Memory B cell (primary cell): ENCODE measurements at places on chromosomes 2 and 18.
A peak's percentile ranks its signal among the peaks of the same experiment; 100 is the strongest.

- peak; percentile 51 for DNase-seq
Observed at GRCh38 chr2:25822190-25823117, 55.8 kb downstream of the ASXL2 start.

- no peak for DNase-seq
Observed at GRCh38 chr2:10810202-10811161, 2.1 kb downstream of the PDIA6 start.

- DNase-seq = no peak
Observed at GRCh38 chr2:161386228-161386824, 29.8 kb upstream of the TBR1 start.

- no peak for DNase-seq
Observed at GRCh38 chr2:187403568-187404260, 44.3 kb downstream of the CALCRL start.

DNA sequence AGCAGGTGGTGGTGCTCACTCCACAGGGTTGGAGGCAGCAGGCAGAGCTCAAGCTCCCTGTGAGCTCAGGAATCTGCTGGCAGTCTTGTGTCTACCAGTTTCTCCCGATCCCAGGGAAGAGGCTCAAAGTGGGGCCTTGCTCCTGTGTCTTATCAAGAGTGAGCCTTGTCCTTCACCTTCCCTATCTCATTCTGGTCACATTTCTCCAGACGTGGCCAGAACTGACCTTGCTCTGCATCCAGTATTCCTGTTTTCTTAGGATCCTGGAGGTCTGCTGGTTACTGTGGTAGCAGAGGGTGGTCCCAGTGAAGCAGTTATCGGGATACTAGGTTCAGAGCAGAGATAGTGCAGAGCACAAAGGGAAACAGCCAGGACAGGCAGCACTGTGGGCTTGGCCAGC is 47.1 kb upstream of the ASB18 start:
- DNase-seq = no peak

GRCh38 chr2:47869859-47870595 is 36.3 kb downstream of the FBXO11 start:
- no peak for DNase-seq

DNA sequence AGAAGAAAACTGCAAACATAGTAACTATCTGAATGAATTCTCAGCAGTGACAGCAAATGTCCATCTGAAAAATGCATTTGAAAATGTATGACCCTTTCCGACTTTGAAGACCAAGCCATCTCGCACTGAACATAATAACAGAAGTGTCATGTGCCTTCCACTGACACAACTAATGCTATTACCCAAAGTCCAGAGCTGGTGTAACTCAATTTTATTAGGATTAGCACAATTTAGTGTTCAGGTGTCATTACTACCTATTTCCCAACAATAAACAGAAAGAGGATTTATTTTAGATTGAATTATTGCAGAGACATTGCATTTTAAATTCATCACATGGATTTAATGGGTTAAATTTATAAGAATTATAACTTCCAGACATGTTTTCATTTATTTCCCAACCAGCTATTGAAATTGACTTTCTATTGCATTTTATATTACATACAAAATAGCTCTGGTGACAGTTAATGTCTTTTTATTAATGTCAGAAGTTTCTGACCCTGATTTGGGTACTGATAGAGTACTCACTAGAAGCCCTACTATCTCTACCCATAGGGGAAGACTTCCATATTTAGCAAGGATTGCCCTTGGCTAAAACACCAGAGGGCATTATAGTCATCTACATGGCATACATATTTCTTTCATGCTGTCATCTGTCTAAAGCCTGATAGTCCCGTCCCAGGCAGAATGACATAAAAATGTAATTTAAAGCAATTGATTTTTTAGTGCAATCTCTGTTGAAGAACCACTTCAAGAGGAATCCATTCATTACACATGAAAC is 7.0 kb upstream of the STK39 start:
- no peak for DNase-seq

GRCh38 chr2:235897992-235898391 is 270.2 kb downstream of the GBX2 start:
- no peak for DNase-seq

DNA sequence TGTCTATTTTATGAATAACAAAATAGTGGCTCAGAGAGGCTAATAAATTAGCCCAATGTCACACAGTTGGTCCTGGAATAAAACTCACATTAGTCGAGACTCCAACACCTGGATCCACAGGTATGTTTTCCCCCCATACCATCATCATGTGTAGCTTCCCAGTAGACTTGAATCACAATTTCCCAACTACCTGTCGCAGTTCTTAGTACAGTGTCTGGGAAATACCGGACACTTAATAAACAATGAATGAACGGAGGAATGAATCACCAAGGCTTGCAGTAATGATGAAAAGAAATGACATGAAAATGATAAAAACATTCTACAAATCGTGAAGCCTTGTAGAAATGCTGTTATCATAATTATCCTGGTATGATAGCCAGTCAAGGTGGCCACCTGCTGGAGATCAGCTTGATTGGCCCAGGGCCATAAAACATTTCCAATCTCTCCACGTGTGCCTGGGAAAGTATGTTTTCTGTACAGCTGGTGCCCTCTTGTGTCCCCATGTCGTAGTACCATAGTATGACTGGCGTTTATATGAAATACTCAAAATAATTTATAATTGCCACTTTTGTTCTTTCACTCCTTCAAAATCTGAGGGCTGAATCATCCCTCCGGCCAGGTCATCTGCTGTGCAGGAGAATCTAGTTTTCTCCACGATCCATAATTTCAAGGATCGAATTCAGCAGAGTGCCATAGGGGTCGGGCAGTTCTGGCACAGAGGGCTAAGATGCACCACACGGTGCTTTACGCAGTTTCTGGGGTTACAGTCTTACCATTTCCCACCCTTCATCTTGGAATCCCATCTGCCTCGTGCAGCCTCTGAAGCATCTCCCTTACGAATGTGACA is 95.4 kb downstream of the LAMA1 start:
- no peak for DNase-seq

GRCh38 chr18:46001892-46002291 is 34.8 kb upstream of the EPG5 start:
- DNase-seq = no peak

- no peak for DNase-seq
Observed at GRCh38 chr18:32867936-32868335, 95.1 kb upstream of the KLHL14 start.

GRCh38 chr2:59276033-59276432 is 1034.9 kb upstream of the FANCL start:
- no peak for DNase-seq

DNA sequence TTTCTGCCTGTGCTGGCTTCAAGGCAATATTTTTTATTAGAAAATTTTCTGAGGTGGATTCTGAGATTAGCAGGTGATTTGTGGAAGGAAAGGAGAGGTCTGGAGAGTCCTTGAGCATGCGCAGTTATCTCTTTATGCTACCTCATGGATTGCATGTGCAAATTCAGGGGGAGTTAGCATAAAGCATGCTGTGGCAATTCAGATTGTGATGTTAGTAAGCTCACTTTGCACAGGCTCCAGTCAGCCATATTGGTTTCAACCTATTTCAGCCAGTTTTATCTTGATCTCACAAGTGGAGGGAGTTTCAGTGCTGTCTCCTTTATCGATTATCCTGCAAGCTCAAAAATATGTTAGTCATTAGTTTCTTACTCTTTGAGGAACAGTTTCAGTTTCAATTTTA is 2012.3 kb upstream of the PIK3C3 start:
- DNase-seq = no peak

DNA sequence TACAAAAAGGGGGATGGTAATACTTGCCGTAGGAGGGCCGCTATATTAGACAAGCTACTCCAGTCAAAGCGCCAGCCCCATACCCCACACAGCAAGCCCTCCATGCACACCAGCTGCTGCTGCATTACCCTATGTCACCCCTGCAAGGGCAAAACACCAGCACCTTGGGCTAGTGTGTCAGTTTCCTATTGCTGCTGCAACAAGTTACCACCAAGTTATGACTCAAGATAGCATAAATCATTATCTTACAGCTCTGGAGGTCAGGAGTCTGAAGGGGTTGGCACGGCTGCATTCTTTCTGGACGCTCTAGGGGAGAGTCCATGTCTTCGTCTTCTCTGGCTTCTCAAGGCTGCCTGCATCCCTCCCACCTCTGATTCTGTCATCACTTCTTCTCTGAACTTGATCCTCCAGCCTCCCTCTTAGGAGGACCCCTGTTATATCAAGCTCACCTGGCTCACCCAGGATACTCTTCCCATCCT is 88.6 kb upstream of the ACAA2 start:
- no peak for DNase-seq

GRCh38 chr2:25023333-25023732 is 18.5 kb upstream of the EFR3B start:
- DNase-seq = no peak

GRCh38 chr2:45008296-45009129 is 739 bp downstream of the SIX2 start:
- no peak for DNase-seq

GRCh38 chr2:75787532-75788132 is 76.9 kb upstream of the GCFC2 start:
- no peak for DNase-seq

DNA sequence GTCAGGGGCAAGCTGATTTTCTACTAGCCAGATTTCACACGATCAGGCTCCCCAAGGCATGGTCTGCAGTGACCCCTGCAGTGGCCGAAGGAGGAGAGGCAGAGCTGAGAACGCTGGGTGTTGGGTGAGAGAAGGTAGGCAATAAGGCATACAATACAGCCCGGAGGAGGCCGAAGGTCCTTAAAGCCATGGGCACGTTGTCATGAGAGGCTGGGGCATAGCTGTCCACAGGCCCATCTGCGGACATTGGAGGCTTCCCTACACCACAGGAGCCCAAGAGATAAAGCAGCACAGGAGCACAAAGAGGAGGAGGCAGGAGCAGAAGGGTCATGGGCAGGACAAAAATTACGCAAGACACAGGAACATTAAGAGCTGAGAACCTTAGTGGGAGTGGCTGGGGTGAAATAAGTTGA is 16.7 kb upstream of the BZW1 start:
- DNase-seq = no peak

- DNase-seq = no peak
Observed at GRCh38 chr2:182368446-182368845, 58.4 kb downstream of the PDE1A start.

- no peak for DNase-seq
Observed at GRCh38 chr2:64226611-64227010, 82.4 kb upstream of the PELI1 start.
